ENCODE measurements at places on chromosomes 2 and 18.

DNA sequence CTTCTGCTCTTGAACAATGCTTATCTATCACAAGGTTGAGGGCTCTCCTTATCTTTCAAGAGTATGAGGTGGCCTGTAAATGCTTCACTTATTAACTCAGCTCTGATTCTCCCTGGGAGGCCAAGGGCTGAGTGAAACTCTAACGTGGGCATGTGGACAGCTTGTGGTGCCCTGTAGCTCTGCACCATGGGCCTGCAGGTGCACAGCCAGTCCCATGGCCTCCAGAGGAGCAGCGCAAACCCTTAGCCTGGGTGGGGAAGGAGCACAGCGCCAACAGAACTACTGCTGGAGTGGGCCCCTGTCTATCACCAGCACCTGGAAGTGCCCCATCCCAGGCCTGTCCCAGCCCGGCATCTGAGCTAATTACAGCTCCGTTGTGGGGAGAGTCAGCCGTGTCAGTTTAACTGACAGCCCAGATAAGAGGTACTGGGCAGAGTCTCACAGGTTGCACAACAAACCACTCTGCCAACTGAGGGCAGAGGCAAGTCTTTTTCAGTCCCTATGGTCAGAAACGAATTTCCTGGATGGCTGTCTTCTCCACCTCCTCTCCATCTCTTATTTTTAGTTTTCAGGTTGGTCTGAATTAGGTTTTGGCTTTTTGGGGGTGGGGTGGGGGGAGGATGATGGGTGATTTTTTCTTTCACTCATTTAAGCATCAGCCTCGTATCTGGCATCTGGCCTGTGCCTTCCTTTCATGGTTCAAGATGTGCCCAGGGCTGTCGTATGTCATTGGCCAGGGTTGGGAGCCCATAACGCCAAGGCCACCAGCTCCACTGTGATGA is 219.5 kb downstream of the BCL2 start:
- DNase-seq = no peak

GRCh38 chr2:3368261-3368722 is 9.3 kb downstream of the EIPR1 start:
- DNase-seq = no peak

DNA sequence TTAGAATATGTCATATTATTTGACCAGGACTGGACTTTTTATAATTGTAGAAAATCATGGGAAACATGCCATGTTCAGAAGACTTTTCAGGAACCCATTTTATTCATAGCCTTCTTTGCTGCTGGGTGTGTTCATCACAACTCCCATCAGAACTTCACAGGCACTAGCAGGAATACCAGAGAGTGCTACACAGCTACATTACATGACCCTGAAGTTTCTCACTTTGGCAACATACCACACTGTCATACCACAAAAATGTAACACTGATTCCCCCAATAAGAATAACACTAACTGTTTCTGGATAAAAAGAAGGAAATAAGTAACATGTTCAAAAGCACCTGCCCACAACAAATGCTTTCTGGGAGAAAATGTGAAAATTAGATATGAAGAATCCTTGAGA is 405.4 kb downstream of the CDH2 start:
- no peak for DNase-seq

GRCh38 chr2:55235724-55236538 is 3.4 kb downstream of the RPS27A start:
- peak; percentile 56 for DNase-seq

- no peak for DNase-seq
Measured at GRCh38 chr18:31990823-31991222, 27.8 kb upstream of the RNF125 start.

- no peak for DNase-seq
Measured at GRCh38 chr2:113167115-113167932, 6.4 kb upstream of the PSD4 start.

- peak; percentile 92 for DNase-seq
Measured at GRCh38 chr2:206442833-206443734, at the start of gene ADAM23. ADAM23 (plus strand) TSS chr2:206443532; CDS start chr2:206443867, 335 bp downstream.

- no peak for DNase-seq
Measured at GRCh38 chr2:144583741-144584453, 64.0 kb upstream of the ZEB2 start.

GRCh38 chr2:96464061-96464460 is 41.1 kb downstream of the NEURL3 start:
- DNase-seq = no peak

DNA sequence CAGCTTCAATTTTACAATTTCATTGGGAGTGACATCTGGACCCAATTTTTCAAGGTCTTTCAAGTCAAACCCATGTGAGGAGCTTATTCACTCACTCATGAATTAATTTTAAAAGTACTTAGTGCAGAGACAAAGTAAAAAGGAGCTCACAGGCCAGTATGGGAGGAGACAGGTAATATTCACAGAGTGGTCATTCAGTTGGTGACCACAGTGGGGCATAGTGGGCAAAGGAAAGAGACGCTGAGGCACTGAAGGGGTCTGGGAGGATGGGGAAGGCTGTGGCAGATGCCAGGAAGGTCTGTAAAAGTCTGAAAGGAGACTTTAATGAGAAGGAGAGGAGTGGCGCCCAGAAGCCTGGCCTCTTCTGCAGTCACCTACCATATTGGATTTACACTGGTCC is 76.0 kb downstream of the CD8B2 start:
- DNase-seq = peak; percentile 25

- no peak for DNase-seq
Measured at GRCh38 chr2:143730953-143731260, 601.7 kb downstream of the ARHGAP15 start.

GRCh38 chr2:101518578-101519492 is 43.9 kb upstream of the RFX8 start:
- DNase-seq = peak; percentile 61

DNA sequence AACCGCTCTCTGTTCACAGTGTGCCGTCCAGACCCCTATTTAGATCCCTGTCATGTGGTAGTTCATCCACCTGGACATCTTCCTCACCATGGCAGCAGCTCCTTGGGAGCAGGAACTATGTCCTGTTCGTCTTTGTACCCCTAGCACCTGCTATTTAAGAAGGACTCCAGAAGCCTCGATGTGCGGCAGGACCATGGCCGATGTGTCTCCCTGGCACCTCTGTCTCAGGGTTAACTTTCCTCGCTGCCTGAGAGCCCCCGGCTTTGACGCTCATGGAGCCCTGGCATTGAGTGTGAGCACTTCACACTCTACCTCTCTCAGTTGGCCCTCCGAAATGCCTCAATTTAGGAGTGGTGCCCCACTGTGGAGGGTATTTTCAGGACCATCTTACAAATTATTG is 152.0 kb downstream of the FAM210A start:
- no peak for DNase-seq

- DNase-seq = no peak
Measured at GRCh38 chr2:104977958-104978357, 59.9 kb upstream of the MRPS9 start.

- DNase-seq = no peak
Measured at GRCh38 chr2:168064011-168064998, 183.1 kb downstream of the STK39 start.

- DNase-seq = peak; percentile 73
Measured at GRCh38 chr2:69149631-69150215, 136.7 kb downstream of the ANTXR1 start.

DNA sequence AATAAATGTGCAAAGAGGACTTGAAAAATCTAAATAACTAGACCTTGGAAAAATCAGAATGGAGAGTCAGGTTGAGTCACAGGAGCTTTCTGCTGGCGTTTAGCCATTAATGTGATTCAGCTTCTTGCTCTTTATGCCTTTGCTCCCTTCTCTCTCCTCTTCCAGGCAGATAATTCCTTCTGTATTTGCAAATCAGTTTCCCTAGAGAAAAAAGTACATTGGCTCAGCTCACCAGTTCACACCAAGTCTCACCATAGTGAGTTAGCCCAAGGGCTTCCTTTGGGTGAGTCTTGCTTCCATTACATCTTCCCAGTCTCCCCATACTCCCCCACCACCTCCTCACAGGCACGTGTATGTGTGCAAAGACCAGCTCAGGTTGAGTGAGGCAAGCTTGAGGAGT is 73.6 kb downstream of the CYBRD1 start:
- DNase-seq = no peak

GRCh38 chr2:199902486-199903110 is 8.5 kb upstream of the C2orf69 start:
- no peak for DNase-seq

- no peak for DNase-seq
Measured at GRCh38 chr2:191617575-191617974, 60.4 kb upstream of the NABP1 start.

- DNase-seq = no peak
Measured at GRCh38 chr2:44753552-44754285, 187.8 kb upstream of the SIX3 start.

DNA sequence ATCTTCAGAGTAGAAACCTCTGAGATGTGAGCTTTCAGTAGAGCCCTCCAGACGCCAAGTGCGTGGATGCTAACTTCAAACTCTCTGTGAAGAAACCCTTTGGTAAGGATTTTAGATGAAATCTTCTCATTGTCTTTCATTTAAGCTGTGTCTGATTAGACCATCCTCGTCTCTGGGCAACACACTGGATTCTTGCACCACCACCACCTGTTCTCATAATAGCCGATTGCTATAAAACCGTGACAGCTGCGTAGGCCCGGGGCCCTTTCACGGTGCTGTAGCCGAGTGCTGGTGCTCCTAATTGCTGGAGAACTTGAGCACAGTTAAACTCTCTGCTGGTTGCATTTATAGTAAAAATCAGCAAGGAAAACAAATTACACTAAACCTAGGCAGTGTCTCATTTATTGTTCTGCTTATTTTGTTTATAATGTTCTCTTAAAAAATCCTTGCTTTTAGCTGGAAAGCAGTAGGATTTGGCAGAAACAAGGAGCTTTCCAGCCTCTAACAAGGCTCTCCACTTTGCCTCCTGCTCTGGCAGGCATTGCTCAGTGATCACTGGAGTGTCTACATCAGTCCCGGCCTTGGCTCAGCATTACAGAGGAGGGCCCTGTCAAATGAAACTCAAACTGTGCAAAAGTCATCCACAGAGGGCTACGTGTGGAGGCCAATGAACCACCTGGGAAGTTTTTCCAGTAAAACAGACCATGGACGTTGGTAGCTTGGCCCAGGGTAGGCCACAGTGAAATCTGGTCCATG is 40.9 kb upstream of the MBP start:
- no peak for DNase-seq

- DNase-seq = no peak
Measured at GRCh38 chr18:74921057-74921820, 287.7 kb downstream of the PTGR3 start.

GRCh38 chr2:125471963-125472362 is 1184.0 kb upstream of the GYPC start:
- peak; percentile 78 for DNase-seq

DNA sequence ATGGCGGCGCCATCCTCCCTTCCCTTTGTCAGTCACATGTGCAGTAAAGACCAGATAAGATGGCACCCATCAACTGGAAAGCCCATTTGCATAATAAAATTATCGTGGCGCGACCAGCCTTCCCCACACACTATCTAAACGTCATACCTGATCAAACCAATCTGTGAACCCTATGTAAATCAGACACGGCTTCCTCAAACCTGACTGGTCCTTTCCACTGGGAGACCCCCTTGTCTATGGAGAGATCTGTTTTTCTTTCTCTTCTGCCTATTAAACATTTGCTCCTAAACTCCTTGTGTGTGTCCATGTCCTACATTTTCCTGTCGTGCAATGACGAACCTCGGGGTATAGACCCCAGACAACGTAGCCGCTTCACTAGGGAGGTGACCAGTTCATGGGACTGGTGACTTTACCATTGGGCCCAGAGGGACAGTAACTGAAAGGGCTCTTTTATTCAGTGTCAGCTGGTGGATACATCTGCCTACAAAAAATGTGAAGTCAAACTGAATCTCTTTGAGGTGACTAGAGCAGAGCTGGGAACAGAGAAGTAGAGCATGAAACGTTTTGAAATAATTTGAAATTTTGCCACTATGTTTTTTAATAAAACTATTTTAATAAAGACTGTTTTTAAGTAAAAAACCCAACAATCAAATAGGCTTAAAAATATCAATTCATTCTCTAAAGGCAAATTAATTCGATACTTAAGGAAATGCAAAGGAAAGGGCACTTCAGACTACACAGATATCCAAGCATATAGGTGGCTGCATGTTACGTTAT is 87.5 kb downstream of the SOCS6 start:
- no peak for DNase-seq

GRCh38 chr18:69484699-69485396 is 84.2 kb downstream of the DOK6 start:
- DNase-seq = no peak

DNA sequence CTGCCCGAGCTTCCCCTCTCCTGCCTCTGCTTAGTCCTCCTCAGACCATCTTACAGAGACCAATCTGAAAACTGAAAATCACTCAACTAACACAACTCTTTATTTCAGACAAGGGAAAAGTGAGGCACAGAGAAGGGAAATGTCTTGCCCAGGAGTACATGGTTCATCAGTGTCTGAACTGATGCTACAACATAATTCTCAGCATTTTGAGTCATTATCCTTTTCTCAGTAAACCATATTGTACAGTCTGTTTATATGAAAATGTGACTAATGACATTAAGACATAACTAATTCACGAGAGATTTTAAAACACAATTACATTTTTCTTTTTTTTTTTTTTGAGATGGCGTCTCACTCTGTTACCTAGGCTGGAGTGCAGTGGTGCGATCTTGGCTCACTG is 62.7 kb downstream of the ITSN2 start:
- DNase-seq = no peak

DNA sequence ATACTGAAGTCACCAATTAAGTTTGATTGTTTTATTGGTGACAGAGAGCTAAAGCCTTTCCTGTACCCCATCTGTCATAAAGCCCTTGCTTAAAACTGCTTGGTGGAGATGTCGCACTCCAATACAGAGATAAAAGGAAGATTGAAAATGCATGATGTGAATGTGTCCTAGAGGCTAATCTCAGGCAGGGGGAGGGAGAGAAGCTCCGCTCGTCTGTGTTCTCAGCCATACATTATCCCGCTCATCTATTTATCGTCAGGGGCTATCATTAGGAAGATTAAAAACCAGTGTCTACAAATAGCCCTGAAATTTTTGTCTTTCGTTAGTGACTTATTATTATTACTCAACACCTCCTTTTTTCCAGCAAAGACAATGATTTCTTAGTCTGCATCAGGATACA is 110.3 kb downstream of the CMPK2 start:
- DNase-seq = no peak

GRCh38 chr2:65999796-66000195 is 435.1 kb upstream of the MEIS1 start:
- no peak for DNase-seq

DNA sequence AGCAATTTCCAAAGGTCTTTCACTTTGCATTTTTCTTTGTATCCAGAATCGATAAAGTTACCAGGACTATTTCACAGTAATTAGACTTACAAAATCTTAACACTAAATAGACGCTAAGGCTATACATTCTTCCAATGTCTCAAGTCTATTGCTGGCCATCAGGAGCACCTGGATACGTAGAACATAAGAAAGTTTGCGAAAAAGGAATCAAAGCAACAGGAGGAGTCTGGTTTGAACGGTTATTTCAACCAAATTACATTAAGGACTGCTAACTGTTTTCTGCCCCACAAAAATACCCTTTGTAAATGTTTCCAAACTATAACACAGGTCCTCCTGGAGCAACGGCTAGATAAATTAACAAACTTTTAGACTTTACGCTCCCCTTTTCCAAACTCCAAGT is 1.4 kb upstream of the HNRNPA3 start:
- DNase-seq = no peak

GRCh38 chr2:181554061-181554830 is 97.1 kb downstream of the ITGA4 start:
- no peak for DNase-seq

Data from neural progenitor cell (in vitro differentiated cells).